ENCODE measurements at places on chromosomes 11 and 22. TPM values are rescaled to one million over a fixed set of nuclear protein-coding genes. Genes with fewer than 3 reads are reported as not detected.
A peak's percentile ranks its signal among the peaks of the same experiment; 100 is the strongest.

Gene TPST2
- total RNA-seq = 75.8 TPM

Gene BBS1
- total RNA-seq = 20.6 TPM

Gene F2
- not detected for total RNA-seq

Gene PDGFB
- total RNA-seq = 16.9 TPM

Gene PGA5
- total RNA-seq = not detected

Gene TMEM151A
- total RNA-seq = 4.7 TPM

Gene POU2AF3
- total RNA-seq = not detected

DNA sequence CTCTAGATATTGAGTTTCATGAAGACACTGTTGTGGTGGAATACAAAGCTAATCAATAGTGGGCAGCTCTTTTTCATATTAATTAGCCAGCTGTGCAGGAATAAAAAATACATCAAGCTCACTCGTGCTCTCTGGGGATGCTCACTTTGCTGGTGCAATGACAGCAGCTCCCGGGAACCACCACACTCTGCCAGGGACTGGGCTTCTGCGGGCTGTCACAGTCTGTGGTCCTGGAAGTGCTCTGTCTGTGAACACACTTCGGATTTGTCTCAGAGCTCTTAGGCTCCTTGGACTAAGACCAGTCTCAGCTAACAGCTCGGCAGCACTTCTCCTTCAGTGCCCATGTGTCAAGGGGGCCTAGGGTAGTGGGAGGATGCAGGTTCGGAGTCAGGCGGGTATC is 393.5 kb downstream of the TENM4 start:
- no peak for DNase-seq

GRCh38 chr11:72609045-72609444 is 65.2 kb downstream of the PDE2A start:
- DNase-seq = no peak

- DNase-seq = no peak
These were observed 47.0 kb downstream of the STIM1 start for GRCh38 chr11:3902441-3902840.

DNA sequence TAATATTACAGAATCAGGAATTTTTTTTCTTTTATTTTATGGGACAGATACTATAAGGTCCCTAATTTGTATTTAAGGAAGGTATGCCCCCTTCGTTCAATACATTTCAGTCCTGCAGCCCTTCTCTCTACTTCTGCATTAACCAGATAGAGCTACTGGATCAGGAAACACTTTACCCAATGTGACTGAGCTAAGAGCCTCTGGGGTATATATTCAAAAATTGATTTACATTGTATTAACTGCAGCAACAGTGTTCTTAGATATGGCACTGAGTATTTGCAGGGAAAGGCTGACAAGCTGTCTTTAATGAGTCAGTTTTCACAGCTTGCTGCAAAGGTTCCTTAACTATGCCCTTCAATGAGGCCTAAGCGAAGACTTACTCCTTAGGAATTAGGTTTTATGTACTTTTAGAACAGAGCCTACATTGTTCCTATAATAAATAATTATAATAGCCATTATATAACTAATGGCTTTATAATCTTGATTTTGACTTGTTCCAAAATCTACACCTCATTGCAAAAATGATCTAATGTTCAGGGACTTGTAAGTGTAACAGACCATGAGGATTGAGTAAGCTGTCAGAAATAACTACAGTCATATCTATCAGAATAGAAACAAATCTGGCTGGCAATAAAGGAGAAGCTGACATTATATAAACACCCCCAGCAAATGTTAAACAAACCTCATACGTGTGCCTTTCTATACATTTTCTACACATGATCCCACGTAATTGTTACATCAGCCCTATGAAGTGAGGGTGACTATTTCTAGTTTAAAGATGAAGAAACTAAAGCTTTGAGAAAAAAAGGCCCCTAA is 55.0 kb downstream of the DDI1 start:
- DNase-seq = no peak

DNA sequence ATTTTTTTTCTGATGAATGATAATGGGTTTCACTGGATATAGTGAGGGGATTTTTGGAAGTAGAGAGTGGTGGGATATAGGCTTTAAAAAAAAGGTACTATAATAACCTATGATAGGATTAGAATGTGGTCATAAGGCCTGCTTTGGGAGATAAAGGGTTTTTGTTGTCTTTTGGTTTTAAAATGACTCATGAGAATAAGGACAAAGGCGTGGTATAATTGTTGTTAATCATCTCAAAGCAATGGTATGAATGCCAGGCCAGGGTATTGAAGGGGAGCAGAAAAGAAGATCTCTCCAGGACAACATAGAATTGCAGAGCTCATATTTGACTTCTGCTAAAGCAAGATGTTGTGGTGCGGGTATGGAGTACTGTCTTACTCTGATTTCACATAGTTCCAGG is 579.4 kb downstream of the JRKL start:
- DNase-seq = no peak

- no peak for DNase-seq
These were observed 417.8 kb downstream of the MIAT start for GRCh38 chr22:27075028-27075678.

GRCh38 chr11:119415966-119416365 is 7.0 kb downstream of the THY1 start:
- no peak for DNase-seq

GRCh38 chr11:11989774-11990744 is 18.4 kb downstream of the DKK3 start:
- DNase-seq = no peak

DNA sequence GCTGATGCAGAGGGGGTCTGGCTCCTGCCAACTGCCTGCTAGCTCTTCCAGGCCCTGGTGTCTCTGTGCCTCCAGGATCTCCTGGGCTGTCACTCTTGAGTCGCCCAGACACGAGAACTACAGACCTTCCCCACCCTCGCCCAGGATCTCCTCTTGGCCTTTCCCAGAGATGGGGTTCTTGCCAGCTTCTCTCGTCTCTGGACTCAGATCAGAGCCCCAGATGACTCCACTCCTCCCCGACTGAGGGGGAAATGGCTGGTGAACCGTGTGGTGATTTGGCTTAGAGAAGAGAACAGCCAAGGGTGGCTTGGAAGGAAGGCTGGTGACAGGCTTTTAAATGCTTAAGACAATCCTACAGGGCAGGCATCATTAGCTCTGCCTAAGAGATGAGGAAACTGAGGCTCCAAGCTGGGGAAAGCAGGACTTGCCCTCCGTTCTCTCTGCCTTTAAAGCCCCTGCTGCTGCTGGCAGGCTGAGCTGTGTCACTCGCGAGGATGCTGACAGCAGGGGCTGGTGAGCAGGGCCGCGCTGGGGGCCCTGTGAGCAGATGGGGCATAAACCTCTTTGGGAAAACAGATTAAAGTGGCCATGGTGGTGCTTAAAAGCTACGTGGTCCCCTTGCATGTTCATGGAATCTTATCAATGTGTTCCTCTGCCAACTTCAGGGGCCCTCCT is 90.3 kb upstream of the THY1 start:
- DNase-seq = no peak

DNA sequence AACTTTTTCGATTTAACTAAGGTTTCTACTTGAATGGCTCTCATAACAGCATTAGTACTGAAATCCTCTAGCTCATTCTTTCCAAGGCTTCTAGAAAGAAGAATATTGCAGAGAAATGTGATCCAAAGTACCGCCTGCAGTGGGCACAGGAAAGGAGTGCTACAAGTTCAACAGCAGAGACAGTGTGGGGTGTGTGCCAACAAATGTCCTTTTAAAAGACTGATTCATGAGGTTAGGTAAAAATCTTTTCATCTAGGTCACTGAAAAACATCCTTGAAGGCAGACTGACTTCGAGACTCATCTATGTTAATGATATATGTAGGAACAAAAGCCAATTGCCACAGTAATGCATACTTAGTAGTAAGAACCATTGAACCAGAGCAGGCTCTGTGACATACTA is 349.1 kb upstream of the PITPNB start:
- DNase-seq = no peak

GRCh38 chr11:1226226-1226985 is 3.5 kb downstream of the MUC5B start:
- peak; percentile 90 for DNase-seq

DNA sequence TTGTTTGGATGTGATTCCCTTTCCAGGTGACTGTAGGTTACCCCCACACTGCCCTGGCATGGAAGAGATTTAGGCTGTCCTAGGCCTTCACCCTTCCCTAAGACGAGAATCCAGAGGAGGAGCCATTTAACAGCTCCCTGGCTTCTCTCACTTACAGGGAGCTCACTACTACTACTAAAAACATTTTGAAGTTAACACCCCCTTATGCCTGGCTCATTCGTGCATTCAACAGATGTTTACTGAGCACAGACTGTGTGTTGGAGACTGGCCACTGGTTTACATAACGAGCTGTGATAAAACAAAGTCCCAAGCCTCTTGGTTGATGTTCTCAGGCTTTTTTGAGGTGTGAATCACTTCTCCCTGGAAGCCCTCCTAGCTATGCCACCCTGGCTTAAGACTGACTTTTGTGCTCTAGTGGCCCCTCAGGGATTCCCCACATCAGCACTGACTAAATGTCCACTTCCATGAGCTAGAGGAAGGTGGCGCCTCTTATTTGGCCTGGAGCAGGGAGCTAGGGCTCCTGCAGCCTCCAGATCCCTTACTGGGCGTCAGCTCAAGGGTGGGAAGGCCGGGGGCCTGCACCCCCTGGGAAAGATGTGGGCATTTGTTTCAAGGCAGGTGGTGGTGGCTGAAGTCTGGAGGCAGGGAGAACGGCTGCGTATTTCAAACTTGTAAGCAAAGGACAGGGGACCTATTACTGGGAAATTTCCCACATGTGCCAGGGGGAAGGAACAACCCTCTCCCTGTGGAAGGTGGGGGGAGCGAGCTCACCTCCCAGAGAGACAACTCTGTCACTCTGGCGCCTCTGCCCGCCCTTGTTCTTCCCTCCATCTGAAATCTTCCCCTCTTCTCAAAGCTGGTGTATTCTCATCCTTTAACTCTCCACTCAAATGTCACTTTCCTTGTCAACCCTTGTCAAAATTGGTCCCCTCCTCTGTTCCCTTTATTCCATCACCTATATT is 19.4 kb upstream of the MALAT1 start:
- DNase-seq = peak; percentile 59

Data from chondrocyte (in vitro differentiated cells).